ENCODE measurements at places on chromosomes 4 and X.
A peak's percentile ranks its signal among the peaks of the same experiment; 100 is the strongest.

DNA sequence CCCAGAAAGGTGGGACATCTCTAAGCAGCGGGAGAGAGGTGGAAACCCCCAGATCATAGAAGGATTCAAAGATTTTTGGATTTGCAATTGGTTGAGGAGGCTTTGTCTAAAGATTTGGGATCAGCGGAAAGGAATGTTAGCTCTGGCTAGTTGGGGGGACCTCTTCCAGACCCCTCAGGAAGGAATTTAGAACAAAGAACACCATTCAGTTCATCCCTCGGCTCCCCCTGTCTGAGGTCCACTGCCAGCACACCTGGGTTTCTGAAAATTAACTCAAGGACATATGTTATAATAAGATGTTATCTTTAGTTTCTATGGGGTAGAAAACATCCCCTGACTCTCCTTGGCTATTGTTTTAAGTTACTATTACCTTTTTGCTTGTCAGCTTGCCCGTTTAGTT lies 163.6 kb downstream of the CEP135 start:
- no peak for DNase-seq

DNA sequence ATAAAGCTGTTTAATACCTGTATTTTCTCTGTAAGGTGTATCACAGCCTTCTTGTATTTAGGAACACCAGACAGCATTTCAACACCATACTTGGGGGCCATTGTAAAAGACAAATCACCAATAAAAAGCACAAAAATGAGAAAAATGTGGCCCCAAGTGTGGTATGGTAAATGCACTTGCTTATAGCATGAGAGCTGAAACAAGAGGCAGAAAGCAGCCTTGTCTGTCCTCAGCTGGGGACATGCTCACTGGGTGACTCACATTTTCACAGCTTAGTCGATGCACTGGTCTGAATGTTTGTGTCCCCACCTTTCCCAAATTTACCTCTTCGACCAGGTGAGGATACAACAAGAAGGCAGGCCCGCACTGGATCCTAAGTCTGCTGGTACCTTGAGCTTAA lies 639.7 kb upstream of the AGA start:
- no peak for DNase-seq

DNA sequence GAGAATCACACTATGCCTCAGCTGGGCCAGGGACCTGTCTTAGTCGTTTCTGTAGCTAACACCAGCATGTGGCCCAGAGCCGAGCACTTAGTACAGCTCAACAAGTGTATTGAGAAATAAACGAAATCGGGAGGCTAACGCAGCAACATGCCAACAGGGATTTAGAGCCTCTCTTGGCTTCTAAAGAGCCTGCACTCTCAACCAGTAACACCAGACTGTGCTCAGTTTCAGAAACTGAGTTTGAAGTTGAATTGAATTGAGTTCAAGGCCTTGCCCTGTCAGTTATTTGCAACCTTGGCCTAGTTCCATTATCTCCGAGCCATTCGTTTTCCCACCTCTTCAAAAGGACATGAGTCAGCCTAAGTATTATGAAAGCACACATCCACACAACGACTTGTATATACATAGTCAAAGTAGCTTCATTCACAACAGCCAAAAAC lies 71.3 kb upstream of the LDB2 start:
- DNase-seq: no peak

DNA sequence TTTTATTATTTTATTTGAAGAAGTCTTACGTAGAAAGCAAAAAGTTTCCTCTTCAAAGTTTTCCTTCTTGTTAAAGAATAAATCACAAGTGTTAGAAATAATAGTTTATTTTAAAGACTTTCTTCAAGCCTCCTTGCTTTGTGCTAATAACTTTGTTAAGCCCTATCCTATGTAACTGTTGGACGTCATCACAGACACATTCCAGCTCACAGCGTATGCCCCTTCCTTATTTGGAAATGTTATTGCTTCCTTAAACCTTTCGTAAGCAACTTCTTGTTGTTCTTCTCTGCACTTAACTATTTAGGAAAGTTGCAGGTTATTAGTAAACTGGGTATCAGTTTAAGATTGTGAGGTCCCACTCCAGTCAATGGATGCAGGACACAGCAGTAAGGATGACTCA lies 7.6 kb upstream of the SRD5A3 start:
- DNase-seq: no peak

DNA sequence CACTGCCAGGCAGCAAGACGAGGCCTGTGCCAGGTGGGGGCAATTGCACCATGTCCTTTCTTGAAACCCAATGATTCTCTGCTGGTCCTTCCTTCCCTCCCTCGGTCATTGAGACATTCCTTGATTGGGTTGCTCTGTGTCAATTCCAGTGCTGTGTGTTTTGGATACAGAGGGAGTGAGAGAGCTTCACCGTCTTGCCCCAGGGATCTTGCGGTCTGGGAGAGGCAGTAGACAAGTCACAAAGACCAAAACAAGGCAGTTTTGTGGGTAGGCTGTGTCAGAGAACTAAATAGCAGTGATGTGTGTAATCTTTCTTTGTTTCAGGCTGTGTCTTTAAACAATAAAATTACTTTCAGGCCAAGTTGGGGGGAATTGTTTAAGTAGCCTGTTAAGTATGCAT lies 38.8 kb upstream of the TADA2B start:
- DNase-seq: no peak

GRCh38 chrX:46433892-46434291 lies 111.3 kb downstream of the ZNF674 start:
- no peak for DNase-seq

GRCh38 chr4:11355226-11355625 lies 73.5 kb downstream of the HS3ST1 start:
- DNase-seq: no peak

GRCh38 chr4:185958094-185958747 lies 110.7 kb upstream of the TLR3 start:
- DNase-seq: no peak

- no peak for DNase-seq
Observed at GRCh38 chr4:76210452-76210851, 3.2 kb downstream of the SCARB2 start.

DNA sequence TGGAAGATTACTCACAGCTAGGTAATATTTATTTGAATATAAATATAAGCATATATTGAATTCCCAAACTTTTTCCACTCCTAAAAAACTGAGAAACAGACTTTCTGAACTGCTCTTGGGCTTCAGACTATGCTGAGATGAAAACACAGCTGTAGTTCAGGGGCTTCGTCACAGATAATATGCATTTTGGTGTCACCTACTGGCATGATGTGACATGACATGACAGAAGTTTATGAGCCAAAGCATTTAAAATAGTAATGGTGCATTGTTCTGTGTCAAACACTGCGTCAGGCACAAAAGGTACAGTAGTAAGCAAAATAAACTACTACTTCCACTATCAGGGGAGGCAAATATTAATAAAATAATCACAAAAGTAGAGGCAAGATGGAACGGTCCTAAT lies 171.3 kb downstream of the BTC start:
- peak; percentile 90 for DNase-seq

GRCh38 chr4:123476089-123476488 lies 79.5 kb downstream of the SPRY1 start:
- DNase-seq: no peak

- DNase-seq: no peak
Observed at GRCh38 chr4:26264109-26264508, 56.7 kb upstream of the RBPJ start.

GRCh38 chr4:91758487-91758886 lies 545.3 kb upstream of the GRID2 start:
- peak; percentile 2 for DNase-seq

GRCh38 chr4:99437723-99438404 lies 2.7 kb upstream of the ADH7 start:
- DNase-seq: no peak

GRCh38 chr4:100113096-100113495 lies 77.2 kb downstream of the DDIT4L start:
- DNase-seq: no peak

DNA sequence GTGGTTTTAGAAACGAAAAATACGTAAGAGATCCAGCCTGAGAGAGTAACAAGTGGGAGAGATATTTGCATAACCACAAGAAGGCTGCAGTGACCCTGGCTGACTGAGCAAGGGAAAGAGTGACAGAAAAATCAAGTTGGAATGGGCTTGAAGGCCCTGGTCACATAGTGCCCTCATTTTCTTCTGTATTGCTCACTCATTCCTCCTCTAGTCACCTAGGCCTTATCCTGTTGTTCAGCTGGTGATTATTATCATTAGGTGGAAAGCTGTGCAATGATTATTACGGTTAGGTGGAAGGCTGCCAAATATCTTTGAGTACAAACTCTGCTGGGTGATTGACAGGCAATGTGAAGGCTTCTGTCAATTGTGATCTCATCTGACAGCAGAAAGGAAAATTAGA lies 2384.1 kb downstream of the PCDH7 start:
- no peak for DNase-seq

DNA sequence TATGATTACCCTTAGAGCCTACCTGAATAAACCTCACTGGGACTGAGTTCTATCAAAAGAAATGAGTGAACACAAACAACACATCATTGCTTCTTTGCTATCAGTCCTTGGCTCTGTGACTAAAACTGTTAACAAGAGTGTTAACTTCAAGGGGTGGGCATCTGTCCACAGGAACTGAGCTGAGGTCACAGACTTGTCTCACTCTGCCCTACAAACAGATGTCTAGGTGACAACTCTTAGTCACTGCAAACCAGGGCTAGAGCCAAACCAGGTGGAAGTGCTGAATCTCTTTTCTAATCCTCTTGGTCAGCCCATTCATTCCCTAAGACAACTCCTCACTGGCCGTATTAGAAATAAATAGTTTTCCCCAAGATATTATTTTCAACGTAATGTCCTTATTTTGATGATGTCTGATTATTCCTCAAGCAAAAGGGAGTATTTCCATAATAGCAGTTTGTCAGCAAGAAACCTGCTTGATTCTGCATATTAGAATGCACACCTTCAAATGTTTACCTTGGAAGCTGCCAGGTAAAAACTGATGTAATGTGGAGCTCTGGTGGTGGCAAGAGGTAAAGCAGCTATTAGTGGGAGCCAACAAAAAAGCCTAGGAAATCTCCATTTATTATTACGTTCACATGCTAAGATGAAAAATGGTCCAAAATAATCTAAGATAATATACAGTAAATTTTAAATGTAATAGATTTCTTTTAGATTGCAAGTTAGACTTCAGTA lies 4.0 kb downstream of the COL25A1 start:
- DNase-seq: peak; percentile 25

- no peak for DNase-seq
Observed at GRCh38 chrX:22086003-22086402, 53.9 kb downstream of the PHEX start.

DNA sequence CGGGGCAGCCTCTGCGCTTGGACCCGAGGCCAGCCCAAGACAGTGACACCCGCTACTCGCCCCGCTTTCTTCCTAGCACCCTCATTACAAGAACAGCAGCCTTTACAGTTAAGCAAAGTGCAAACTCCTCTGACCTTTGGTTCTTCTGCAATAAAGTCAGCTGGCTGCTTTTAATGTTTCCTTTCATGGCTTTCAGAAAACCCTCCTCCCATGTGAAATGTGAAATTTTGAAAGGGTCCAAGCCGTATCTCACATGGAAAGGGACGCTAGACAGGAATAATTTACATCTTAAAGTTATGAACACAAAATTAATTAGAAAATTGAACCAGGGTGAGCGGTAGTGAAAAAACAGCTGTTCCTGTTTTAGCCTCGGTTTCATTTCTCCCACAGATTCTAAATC lies 520.1 kb upstream of the FRG1 start:
- no peak for DNase-seq

GRCh38 chr4:158521484-158522088 lies at the start of gene RXFP1:
TSS of gene RXFP1 (plus strand) at chr4:158521882. CDS start at chr4:158521977, 95 bp downstream.
- DNase-seq: no peak

DNA sequence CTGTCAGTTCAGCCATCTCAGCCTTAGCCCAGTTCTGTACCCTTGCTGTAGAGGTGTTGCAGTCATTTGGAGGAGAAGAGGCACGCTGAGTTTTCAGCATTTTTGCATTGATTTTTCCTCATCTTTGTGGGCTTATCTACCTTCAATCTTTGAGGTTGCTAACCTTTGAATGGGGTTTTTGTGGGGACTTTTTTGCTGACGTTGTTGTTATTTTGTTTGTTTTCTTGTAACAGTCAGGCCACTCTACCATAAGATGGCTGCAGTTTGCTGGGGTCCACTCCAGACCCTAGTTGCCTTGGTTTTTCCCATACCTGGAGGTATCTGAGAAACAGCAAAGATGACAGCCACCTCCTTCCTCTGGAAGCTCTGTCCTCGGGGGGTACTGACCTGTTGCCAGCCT lies 22.8 kb upstream of the TMEM271 start:
- no peak for DNase-seq

- DNase-seq: no peak
Observed at GRCh38 chrX:38675856-38676255, 114.5 kb downstream of the TSPAN7 start.

- no peak for DNase-seq
Observed at GRCh38 chr4:165872461-165873297, at the start of gene TLL1. TSS of gene TLL1 (plus strand) at chr4:165873237. CDS start at chr4:165873905, 668 bp downstream.

DNA sequence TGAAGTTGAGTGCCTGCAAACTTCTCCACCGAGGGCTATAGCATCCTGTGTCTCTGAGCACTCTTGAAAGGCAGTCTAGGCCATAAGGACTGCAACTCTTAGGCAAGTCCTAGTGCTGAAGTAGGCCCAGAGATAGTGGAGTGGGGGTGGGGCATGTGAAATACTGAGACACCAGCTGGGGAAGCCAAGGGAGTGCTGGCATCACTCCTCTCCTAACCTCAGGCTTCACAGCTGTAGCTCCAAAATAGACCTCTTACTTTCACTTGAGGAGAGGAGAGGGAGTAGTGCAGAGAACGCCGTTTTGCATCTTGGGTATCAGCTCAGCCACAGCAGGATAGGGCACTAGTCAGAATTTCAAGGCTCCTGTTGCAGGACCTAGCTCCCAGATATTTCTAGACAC lies 56.2 kb upstream of the CYSLTR1 start:
- DNase-seq: no peak

DNA sequence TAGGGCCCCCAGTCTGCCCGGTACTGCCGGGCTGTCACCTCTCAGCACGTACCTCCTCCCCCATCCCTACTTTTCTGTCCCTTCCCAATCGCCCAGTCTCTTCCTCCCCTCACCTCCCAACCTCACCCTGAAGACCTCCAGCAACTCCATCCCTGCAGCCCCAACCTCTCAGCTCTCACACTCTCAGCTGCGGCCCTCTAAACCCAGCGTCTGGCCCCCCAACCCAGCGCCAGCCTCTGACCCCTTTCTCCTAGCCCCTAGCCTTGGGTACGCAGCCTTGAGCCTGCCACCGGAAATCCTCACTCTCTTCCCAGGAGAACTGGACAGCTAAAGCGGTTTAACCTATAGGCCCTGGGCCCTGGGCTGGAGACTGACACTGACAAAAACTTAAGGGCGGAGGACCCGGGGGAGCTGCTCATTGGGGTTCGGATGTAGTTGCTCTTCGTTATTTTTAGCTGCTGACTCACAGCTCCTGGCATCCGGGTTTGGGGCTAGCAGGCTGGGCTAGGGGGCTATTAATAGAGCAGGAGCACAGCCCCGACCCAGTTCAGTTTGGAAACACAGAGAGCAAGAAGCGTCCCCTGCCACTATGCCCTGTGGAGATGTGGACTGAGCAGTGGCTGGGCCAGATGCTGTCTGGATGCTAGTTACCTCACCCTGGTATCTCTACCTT lies 9.6 kb upstream of the DLG3 start:
- DNase-seq: peak; percentile 26

GRCh38 chrX:24025741-24026403 lies 1.1 kb downstream of the KLHL15 start:
- DNase-seq: peak; percentile 48

- DNase-seq: peak; percentile 69
Observed at GRCh38 chrX:72243472-72243871, 4.6 kb upstream of the ERCC6L start.

All from hematopoietic multipotent progenitor cell treated with erythropoietin and hydrocortisone succinate and interleukin-3 and kit ligand, for 4 days (in vitro differentiated cells).